Esophagus muscularis mucosa (tissue), 4 donors: ENCODE measurements at places on chromosomes 5 and 9.

DNA sequence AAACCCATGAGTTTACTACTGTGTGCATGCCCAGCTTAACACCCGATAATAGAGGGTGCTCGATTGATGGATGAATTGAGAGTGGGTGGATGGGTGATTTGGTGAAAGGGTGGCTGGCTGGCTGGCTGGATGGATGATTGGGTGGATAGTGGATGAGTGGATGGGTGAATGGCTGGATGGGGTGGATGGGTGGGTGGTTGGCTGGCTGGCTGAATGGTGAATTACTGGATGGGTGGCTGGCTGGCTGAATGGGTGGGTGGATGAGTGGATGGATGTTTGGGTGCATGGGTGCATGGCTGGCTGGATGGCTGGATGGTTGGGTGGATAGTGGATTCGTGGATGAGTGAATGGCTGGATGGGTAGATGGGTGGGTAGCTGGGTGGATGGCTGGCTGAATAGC is 201.1 kb downstream of the IRX1 start:
- H3K27ac ChIP-seq: no peak overlapping the region
- no peaks in the 10 kb centered on the region for H3K4me1 ChIP-seq
- H3K4me3 ChIP-seq: no peak overlapping the region
- no peak for DNase-seq
- H3K27me3 ChIP-seq: no peaks in the 10 kb centered on the region

DNA sequence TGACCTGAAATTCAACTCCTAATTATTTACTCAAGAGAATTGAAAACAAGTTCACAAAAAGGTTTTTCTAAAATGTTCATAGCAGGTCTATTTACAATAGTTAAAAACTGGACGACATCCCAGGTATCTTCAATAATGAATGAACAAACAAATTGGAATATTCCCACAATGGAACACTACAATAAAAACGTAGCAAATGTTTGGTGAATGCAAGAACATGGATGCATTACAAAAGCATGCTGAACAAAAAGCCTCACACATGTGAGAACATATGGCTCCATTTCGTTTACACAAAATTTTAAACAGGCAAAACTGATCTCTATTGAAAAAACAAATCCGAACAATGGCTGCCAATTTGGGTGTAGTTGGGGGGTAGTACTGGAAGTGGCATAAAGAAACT is 669.9 kb downstream of the MTRR start:
- no peak overlapping the region for H3K4me3 ChIP-seq
- no peaks in the 10 kb centered on the region for H3K27me3 ChIP-seq
- H3K4me1 ChIP-seq: no peaks in the 10 kb centered on the region

DNA sequence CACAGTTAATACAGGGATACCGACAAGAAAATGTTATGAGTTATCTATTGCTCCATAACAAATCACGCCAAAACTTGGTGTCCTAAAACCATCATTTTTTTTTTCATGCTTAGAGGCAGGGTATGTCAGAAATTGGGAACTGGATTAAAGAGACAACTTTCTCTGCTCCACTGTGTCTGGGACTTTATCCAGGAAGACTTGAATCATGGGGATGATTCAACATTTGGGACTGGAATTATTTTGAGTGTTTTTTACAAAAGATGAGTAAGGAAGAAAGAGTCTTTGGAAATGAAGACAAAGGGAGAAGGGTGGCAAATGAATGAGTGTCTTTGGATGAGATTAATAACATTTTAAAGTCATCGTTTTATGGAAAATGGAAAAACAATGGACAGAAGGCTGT is 1883.7 kb upstream of the C9orf72 start:
- H3K4me3 ChIP-seq: no peak overlapping the region
- no peak for DNase-seq

GRCh38 chr5:39570403-39571027 is 145.7 kb upstream of the DAB2 start:
- no peaks in the 10 kb centered on the region for H3K36me3 ChIP-seq
- H3K27ac ChIP-seq: no peak overlapping the region
- no peak for DNase-seq
- no peaks in the 10 kb centered on the region for H3K27me3 ChIP-seq
- no peaks in the 10 kb centered on the region for H3K4me1 ChIP-seq
- H3K4me3 ChIP-seq: no peak overlapping the region

DNA sequence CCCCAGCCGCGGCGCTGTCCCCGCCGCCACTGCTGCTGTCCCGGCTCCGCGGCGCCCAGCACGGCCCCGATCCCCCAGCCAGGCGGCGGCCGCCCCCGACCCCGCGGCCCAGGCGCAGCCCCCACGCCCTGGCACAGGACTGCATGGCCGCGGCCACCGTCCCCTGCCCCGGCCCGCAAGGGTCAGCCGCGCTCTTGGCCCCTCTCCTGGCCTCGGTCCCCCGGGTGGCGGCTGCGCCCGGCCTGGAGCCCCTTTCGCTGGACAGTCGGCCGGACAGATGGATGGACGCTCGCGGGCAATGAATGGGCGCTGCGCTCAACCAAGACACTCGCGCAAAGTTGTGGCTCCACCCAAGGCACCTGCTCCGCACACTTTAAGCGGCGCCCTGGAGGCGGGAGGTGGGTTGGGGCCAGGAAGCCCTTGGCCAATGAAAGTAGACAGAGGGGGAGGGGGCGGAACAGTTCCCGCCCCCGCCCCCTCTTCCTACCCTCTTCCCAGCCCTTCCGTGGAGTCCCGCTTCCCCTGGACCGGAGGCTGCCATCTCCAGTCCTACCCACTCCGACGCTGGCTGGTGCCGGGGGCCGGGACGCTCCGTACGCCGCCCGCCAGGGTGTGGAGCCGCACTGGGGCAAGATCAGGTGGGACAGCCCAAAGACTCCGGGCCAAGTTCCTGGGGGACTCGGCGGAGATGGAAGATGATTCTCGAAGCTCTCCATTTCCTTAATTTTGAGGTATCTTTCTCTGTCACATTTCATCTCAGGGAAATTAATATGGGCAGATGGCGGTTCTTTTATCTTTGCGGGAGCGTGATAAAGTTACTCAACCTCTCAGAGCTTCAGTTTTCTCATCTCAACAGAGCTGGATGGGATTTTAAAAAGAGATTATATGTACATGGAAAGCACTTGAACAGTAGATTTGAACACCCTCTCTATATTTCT is at the start of gene GLDC:
Gene GLDC, minus strand, starts transcription at position 375 of the 938 bp plus-strand sequence. Its CDS starts 230 bp downstream, at position 145.
- peaks cover 84% of the 10 kb centered on the region for H3K27me3 ChIP-seq
- DNase-seq: no peak
- H3K4me1 ChIP-seq: peaks cover 14% of the 10 kb centered on the region
